ENCODE measurements at places on chromosomes 3 and 15. TPM values are rescaled to one million over a fixed set of nuclear protein-coding genes. Genes with fewer than 3 reads are reported as not detected.

The CTXN2 gene
- total RNA-seq, result not detected

The RBPMS2 gene
- under 0.01 TPM for total RNA-seq

The GPR149 gene
- total RNA-seq, result not detected

The PSMA4 gene
- total RNA-seq, result 428 TPM

The ACTC1 gene
- total RNA-seq, result not detected

The ERICH6 gene
- not detected for total RNA-seq

The TGM4 gene
- not detected for total RNA-seq
